ENCODE measurements at places on chromosomes 11 and 22. TPM values are rescaled to one million over a fixed set of nuclear protein-coding genes. Genes with fewer than 3 reads are reported as not detected.

GRCh38 chr11:67013511-67014045 lies 9.4 kb upstream of the SYT12 start:
- no peak for DNase-seq

DNA sequence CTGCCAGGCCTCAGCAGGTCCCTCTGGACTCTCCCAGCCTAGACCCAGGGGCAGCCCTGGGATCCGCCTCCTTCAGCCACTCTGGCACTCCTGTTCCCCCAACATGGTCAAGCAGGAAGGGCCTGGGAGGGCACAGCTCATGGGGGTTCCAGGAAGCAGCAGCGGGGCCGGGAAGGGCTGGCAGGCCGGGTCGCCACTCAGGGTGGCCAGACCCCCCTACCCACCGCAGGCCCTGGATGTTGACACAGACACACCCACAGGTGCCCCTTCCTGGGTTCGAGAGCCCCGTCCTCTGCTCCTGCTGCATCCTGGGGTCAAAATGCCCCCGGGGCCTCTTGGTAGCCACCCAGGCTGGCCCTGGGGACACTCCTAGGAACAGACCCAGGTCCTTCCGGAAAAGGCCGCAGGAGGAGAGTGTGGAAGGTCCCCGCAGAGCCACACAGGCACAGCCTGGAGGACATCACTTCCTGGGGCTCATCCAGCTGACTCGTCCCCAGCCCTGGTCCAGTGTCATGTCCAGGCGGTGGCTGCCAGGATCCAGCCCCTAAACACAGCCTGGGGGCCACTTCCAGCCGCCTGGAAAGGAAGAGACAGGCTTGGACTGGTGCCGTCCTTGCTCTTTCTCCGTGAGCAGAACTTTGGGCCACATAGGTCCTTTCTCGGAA lies 6.8 kb upstream of the PIM3 start:
- peak; percentile 79 for DNase-seq

- DNase-seq: peak; percentile 33
Observed at GRCh38 chr22:43202756-43203410, 15.9 kb upstream of the TTLL12 start.

- no peak for DNase-seq
Observed at GRCh38 chr11:102448869-102449224, 3.7 kb downstream of the TMEM123 start.

DNA sequence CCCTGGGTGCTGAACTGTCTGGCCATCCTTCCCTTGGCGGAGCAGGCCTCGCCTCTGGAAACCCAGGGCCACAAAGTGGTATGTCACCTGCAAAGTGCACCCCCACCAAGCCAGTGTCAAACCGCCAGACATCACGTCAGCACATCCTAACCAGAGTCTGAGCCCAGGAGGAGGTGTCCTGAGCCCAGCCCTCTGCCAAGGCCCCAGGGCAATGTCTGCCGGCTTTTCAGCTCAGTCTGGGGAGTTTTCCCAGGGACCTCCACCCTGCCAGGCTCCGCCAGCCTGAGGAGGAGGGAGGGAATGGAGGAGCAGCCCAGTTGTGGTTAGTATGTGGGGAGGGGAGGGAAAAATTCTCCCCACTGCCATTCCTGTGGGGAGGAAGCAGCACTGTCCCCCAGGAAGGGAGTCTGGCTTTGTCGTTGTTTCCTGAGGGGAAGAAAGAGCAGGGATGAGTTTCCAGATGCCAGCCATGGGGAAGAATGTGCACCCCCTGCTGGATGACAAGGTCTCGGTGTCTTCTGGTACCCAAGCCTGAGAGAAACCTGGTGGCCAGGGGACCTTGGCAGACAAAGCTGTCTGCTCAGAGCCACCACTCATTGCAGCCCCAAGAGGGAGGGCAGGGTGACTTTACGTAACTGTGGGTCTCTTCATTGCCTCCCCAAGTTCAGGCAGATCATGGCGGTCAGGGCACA lies 81.4 kb upstream of the CD82 start:
- no peak for DNase-seq

GRCh38 chr22:45579806-45580725 lies 77.4 kb downstream of the FBLN1 start:
- DNase-seq: no peak

GRCh38 chr11:126772267-126772666 lies 228.3 kb downstream of the KIRREL3 start:
- DNase-seq: no peak

DNA sequence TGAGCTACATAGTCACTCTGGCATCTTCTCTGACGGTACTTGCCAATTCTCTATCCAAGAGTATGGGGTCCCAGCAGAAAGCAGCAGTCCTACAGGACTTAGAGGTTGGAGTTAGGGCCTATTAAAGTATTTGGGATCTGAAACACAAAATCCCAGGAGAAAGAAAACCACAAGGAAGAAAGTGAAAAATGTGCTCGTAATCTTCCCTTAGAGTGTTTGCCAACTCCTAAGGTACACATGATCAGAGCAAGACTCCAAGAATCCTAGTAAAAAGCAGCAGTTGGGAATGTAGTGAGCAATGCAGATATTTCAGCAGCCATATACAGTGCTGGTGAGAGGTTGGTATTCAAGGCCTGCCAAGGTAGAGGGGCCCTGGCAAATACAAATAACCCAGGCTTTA lies 71.6 kb downstream of the EXT2 start:
- no peak for DNase-seq

Gene SLC16A8
- not detected for total RNA-seq
